Skin of body (tissue), 3 donors: ENCODE measurements at places on chromosomes 1 and 21.

DNA sequence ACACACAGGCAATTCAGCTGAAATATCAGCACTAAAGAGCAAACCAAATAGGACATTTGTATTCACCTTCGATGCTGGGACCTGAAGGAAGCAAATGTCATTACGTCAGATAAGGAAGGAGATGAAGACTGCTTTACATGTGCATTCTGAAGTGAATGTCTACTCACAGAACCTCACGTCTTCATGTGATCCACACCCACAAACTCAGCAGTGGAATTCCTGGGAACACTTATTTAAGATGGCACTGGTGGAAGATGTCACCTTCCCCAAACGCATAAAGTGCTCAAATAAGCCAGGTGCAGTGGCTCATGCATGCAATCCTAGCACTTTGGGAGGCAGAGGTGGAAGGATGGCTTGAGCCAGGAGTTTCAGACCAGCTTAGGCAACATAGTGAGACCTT, 11.4 kb downstream of the PGBD5 start:
- DNase-seq = no peak

DNA sequence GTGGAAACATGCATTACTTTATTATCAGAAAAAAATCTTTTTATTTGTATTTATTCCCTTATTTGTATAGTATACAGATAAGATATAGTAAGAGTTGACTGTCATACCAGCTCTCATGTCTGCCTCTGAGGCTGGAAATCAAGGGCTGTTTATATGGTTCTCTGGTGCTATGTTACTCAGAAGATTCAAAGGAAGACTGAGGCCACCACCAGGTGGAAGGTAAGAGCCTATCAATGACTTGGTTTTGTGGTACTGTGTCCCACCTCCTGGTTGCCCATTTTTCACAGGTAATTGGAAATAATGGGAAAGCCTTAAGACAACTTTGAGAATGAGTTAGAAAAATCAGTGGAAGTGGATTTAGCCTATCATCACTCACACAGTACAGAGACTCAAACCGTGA, 342.1 kb downstream of the DSCAM start:
- no peak for DNase-seq

DNA sequence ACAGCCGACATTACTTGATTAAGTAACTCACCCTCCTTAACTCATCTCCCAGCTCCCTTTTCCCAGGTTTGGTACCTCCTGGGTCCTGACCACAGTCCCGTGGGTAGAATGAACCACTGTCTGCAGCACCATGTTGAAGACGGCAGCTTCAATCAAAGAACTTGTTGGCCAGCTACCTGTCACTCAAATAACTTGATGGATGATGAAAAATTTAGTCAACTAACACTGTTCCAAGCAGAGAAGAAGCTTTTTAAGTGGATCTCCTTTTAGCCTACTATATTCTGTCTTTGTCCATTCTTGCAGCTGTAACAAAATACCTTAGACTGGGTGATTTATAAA, 138.4 kb upstream of the F3 start:
- no peak for DNase-seq

- peak; percentile 15 for DNase-seq
These were observed 2.8 kb downstream of the PEA15 start for GRCh38 chr1:160207771-160208556.

DNA sequence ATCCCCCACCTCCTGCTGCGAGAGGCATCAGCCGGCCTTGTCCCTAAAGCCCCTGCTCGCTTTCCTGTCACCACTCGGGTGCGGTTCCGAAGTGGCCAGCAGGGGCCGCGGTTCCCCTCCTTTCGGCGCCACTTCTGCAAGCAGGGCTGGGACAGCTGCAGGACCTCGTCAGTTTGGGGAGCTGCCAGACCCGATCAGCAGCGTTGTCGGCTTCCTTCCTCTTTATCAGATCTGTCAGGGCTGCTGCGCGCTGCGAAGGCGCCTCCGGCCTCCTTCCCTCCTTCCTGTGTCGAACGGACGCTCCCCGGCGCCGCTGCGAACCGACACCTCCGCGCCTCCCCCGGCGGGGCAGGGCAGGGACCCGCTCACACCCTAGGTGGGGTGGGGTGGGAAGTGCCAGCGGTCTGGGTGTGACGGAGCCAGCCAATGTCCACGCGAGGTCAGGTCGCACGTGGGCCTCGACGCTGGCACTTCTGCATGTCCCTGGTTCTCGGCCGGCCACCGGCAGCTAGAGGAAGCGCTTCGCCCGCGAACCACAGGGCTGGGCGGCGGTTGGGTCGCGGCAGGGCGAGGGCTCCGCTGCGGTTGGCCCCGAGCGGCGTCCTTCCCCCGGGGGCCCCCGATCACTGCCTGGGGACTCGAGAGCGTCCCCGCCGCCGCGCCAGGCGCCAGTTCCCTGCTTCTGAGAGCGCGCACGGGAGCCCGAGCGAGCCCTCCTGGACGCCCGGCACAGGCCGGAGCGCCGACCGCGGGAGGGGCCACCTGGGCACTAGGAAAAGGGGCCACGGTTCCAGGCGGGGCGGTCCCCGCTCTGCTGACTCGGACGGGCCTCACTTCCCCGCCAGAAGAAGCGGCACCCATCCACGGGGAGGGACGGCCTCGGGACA, 81.8 kb downstream of the RUNX3 start:
- DNase-seq = peak; percentile 85

DNA sequence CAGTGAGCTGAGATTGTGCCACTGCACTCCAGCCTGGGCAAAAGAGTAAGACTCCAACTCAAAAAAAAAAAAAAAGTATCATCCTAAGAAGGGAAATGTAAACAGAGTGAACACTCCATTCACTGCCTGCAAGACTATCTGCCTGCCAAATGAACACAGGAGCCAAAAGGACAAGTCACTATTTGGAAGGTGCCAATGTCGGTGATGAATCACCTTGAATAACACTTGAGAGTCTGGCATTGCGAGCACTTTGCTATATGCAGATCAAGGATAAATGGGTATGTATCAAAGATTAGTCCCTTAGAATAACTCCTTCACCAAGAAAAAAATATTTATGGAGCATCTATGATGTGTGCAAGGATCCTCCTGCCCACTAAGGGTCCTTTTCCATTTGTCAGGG, 6.6 kb downstream of the UBR4 start:
- DNase-seq = no peak

DNA sequence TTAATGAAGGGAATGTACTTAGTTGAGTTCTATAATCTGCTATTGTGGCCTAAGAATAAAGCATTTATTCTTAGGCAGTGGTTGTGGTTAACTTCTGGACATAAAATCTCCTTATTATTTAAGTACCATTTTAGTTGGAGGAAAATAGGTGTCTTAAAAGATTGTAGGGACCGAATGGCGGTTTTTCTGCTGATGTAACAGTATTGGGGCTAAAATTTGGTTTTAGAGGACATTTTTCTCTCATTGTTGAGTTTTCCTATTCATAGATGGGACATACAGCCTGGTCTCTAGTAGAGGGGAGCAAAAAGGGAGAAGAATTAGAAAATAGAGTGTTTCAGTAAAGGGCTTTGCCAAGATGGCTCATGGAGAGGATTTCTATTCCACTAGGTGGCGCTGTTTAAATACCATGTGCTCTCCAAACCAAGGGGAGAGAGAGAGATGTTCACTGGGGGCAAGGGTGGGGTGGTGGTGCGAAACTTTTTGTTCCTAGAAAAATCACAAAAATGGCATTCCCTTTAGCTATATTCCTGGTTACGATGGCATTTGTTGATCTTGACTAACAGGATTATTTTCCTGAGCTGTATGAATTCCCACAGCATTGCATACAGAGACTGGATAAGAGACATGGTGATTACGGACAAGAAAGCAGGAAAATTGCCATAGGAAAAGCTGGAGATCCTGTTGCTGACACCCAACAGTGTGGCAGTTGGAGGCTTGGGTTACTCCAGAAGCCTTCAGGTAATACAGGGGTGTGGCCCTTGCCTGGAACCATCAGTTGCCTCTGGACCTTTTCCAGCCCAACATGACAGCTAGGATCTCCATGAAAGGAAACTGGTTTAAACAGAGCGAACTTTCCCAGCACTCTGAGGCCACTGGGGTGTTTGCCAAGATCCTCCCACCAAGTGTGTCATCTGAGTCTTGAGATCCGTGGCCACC, 18.2 kb upstream of the FCGR2A start:
- no peak for DNase-seq

DNA sequence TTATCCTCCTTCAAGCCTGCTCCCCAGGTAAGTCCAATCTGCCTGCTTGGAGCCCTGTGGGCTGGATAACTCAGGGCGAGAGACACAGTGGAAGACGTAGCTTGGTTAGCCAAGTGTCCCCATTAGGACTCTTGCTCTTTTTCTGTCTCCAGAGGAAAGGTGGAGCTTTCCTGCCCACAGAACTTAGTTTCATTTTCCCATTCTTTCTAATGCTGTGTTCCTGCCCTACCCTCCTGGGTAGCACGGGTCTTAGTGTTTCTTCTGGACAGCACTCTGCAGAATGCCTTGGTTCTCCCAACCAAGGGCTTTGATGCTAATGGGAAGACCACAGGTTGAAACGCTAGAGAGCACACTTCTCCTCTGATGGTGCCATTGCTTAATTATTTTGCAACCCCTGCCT, 92.5 kb upstream of the LRRC8D start:
- DNase-seq = no peak

DNA sequence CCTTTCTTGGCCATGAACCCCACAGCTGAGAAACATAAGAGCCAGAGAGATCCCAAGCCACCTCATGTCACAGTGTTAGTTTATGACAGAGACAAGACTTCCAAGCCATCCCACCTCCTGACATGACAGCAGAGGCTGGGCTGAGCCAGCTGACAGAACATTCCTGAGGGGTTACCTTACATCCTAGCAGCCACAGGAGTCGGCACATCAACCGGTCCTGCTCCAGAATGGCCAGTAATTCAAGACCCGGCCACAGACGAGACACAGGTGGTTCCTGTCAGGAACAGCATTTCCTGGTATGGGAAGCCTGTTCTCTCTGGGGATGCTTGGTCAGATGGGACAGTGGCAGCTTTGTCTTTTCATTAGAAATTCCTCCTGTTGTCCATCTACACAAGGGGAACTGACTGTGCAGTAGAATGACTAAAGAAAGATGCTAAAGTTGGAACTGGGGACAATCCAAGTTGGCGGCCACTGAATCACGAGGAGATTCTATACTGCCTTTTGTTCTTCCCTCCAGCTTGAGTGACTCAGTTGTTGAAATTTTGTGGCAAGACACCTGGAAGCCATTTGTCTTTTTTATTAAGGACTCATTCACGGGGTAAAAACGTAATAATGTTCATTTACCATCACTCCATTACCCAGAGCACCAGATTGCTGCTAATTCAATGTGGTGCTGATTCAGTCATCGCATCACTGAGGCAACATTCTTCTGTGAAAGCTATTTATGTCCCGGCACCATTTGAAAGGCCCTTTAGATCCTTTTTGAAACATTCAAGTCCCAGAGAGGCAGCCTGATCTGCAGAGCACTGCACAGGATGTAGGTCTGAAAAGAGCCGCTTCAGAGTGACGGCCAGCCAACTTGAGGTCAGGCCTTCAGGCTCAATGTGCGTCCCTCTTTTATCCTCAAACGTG, 37.2 kb upstream of the NPL start:
- no peak for DNase-seq

DNA sequence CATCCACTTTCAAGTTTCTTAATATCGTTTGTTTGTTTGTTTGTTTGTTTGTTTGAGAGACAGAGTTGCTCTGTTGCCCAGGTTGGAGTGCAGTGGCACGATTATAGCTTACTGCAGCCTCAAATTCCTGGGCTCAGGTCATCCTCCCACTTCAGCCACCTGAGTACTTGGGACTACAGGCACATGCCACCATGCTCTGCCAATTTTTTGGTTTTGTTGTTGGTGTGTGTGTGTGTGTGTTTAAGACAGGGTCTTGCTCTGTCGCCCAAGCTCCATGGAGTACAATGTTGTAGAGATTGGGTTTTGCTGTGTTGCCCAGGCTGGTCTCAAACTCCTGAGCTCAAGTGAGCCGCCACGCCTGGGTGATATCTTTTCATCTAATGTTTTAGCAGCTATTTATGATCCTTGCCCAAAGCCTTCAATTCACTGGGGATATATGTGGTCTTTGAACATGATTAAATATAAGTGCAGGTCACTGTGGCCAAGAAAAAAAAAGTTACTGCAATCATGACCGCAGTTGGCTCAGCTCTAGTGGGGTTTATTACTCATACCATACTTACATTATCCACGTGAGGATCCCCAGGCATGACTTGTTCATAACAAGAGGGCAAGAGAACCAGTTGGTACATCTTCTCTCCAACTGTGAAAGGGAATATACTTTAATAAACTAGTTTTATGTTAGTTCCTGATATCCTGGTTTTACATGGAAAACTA, 8.0 kb downstream of the RRP1B start:
- DNase-seq = no peak

DNA sequence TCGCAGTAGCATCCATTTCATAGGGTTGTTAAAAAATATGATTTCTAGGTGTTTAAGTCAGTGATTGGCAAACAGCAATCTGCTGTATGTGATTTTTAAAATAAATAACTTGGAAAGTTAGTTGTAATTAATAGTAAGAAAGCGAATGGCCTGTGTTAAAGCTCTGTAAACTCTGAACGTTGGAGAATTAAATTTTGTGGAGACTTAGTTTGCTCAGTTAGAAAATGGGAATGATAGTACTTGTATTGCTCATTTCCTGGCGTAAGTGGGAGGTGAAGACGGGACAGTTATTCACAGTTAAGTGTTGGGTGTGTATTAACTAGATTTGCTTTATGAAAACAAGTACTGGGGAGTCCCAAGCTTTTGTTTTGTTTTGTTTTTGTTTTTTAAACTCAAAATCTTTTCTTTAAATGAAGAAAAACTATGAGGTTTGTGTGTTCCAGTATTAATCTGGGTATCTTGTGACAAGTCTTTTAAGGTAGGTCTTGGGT, 995 bp downstream of the CACYBP start:
- DNase-seq = peak; percentile 38

DNA sequence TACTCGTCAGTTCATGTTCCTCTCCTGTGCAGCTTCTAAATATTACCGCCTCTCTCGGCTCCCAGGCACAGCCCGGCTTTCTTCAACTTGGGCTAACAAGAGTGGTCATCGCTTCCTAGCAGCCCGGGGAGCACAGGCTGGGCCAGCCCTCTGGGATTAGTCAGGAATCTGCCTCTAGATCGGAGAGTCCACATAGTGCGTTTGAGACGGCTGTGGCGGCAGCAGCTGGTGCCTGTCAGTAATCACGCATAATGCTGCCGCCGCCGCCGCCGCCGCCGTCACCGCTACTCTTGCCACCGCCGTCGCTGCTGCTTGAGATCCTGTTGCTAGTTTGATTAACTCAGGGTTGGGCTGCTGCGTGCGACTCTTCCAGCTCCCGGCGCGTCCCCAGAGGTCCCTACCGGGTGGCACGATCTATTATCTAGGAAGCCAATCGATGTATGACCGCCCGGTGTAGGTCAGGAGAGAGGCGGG, at the start of gene RXRG:
RXRG (minus strand) TSS at position 230 of the 474 bp plus-strand sequence. CDS start 233 bp downstream, outside the sequence.
- peak; percentile 54 for DNase-seq

DNA sequence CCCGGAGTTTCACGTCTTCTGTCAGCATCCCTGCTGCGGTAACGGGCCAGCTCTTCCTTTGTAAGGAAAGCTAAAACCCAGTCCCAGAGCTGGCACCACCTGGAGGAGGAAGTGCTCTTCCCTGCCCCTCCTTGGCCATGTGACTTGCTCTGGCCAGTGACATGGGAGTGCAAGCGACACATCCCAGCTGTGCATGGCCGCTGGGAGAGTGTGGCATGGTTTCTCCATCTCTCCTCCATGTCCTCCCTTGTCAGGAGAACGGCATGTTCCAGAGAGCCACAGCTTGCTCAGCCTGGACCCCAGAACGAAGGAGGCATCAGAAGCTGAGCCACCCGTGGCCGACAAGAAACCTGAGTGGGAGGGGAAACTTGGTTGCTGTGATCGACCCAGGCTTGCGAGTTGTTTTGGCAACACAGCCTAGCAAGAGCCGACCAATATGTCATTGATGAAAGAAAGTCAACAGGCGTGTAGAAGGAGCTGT, 2.7 kb upstream of the PRXL2B start:
- DNase-seq = no peak

GRCh38 chr1:11335417-11336056, 62.5 kb downstream of the UBIAD1 start:
- DNase-seq = no peak
